ENCODE measurements at places on chromosomes 7 and 10.

GRCh38 chr7:16993543-16993942 lies 111.8 kb upstream of the AGR3 start:
- DNase-seq, result no peak

- no peak for DNase-seq
These were observed 69.8 kb upstream of the GSDME start for GRCh38 chr7:24827027-24827426.

DNA sequence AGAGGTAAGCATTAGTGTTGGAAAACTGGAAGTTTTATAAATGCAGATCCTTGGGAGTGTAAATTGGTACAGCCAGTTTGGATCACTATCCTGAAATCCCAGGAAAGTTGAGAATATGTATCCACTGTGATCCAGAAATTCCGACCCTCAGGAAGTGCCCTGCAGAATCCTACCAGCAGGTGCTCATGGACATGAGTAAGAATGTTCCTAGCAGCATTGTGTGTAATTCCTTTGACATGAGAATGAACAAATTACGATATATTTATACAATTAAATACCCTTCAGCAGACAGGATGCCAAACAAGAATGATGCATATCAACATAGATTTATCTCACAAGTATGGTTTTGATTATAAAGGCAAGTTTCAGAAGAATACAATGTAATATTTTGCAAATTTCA lies 181.6 kb downstream of the XPNPEP1 start:
- no peak for DNase-seq

- no peak for DNase-seq
These were observed 25.2 kb upstream of the ITPRID1 start for GRCh38 chr7:31488562-31489203.

- no peak for DNase-seq
These were observed 30.9 kb downstream of the CDK1 start for GRCh38 chr10:60809157-60809556.

DNA sequence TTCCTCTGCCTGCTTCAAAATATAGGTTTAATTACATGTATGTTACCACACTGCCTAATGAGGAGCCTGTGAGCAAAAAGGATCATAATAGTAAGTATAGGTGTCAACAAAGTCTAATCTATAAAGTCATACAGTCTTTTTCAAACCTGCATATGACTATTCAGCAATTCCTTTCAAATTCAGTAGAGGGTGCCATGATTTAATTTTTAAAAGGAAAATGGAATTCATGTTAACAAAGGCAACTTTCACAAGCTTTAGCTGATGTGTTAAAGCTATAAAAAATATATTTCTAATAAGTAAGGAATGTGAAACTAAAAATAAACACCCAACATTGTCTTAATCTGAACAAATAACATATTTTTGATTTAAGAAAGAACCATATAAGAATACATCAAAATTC lies 52.1 kb downstream of the MPP7 start:
- no peak for DNase-seq

DNA sequence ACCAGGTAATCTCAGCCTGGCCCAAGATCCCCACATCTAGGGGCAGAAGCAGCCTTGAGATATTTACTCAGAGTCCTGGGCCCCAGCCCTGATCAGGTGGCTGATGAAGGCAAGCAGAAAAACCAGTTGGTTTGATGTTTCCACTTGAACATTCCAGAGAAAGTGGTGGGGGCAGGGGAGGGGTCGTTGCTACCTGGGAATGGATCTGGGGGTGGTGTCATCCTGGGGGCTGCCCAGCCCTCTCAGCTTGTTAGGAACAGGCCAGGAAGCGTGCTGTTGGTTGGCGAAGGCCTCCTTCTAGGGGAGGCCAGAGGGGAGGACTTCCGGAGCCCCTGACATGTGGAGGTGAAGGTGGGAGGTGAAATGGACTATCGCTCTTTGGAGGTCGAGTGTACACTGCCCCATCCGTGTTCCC lies 3.7 kb upstream of the ABHD11 start:
- no peak for DNase-seq

DNA sequence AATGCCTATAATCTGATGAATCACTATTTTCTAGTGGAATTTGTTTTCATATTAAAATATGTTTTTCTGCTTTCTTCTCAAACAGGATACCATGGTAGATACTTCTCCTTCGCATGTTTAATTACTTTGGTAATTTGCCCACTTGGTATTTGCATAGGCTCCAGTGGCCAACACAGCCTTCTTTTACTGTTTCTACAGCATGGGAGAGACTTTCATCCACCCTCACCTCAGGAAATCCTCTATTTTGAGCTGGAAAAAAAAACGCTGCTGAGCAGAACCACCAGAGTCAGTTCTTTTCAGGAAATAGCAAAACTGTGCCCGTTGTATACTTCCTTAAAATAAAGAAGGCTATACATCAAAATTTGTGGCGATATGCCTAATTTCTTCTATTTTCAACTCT lies 213.3 kb downstream of the MDFIC start:
- DNase-seq, result no peak

GRCh38 chr10:118955951-118956801 lies 73.3 kb upstream of the NANOS1 start:
- no peak for DNase-seq

DNA sequence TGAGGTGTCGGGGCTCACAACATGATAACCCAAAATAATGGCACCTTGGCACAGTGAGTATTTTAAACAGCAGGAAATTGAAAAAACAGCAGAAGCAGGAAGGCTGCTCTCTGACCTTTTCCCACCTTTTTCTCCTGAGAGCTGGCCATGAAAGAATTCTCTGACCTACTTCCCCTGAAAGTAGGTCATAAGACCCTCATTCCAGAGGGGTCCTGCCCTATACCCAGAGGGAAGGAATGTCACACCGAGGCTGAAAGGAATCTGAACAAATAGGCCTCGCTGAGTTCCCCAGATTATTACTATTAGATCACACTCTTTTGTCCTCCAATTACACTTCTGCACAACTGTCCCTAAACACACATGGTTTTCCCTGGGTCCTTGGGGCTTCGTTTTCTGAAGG lies 18.8 kb downstream of the CPVL start:
- no peak for DNase-seq

- DNase-seq, result no peak
These were observed 580.1 kb upstream of the AUTS2 start for GRCh38 chr7:69018200-69018599.

DNA sequence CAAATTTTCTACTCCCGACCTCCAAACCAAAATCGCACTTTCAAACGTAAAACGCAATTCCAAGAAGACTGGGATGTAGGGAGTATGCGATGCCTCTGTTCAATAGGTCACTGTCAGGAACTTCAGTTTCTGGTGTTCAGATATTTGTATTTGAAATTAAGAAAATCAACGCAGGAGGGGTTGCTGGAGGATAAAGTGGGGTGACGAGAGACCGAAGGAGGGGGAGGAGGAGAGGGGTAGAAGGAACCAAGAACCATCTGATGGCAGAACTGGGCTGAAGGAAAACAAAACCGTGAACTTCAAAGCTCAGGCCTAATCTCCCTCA lies 293.8 kb upstream of the NFE2L3 start:
- no peak for DNase-seq

- DNase-seq, result no peak
These were observed at the start of gene BMPR1A for GRCh38 chr10:86756511-86757112. TSS of gene BMPR1A (plus strand) at chr10:86756619. CDS start at chr10:86876019, 119,400 bp downstream.

DNA sequence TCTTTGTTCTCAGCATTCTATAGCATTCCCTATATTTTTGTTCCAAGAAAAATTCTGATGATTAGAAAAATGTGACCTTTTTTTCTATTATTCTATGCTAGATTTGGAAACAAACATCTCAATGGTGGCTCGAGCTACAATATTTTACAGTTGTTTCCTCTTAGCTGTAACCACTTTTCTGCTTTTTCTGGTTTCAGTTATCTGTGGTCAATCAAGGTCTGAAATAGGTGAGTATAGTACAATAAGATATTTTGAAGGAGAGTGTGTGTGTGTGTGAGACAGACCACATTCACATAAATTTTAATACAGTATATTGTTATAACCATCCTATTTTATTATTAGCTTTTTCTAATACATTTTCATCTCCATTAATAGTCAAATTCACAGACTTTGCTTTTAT lies 564.5 kb upstream of the GHITM start:
- DNase-seq, result no peak

DNA sequence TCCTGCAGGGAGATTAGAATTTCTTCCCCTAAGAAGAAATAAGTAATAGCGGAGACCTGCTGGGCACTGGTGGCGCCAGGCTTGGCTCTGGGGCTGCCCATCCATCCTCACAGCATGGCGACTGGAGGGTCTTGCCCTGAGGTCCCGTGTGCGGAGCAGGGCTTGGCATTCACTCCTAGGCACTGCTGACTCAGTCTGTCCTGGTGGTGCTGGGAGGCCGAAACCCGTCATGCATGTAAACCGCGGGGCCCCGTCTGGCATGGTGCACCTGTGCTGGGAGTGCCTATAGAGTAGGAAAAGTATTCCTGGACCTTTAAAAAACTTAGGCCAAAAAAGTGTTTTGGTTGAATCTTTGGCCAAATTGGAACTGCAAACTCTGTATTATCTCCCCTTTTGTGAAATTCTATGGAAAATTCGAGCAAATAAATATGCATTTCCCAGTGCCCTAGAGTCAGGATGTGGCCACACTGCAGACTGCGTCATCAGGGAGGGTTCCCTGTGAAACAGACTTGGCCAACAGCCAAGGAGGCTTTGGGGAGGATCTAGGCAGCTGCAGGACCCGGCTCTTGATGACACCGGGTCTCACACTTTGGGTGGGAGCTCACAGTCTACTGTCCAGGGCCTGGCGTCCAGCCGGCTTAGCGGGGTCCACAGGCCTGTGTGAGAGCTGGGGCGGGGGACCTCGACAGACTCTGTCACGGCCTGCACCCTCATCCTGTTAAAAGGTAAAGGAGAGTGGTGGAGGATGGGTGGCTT lies 122.3 kb downstream of the VIPR2 start:
- no peak for DNase-seq

DNA sequence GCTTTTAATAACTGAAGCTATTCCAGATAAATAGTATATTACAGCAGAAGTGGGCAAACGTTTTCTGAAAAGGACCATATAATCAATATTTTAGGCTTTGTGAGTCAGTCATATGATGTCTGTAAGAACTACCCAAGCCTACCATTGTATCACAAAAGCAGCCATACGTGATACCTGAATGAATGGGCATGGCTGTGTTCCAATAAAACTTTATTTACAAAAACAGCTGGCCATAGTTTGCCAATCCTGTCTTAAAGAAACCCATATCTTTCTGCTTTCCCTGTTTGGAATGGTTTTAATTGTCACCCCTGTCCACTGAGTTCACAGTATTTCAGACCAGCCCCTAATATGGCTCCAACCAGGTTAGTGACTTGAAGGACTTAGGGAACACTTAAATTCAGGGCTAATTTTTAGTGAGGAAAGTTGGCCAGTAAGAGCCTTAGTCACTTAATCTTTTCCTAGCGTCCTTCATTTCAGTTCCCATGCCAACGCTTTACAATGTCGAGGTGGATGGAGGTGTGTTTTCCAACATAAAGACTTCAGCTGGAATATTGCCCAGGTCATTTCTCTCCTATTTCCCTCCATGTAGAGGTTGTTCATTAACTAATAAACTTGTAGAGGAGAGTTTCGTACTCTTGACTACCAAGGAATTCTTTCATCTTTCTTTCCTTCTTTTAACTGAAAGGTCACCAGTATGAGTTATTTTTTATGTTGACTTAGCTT lies 184.5 kb downstream of the TRIL start:
- no peak for DNase-seq

GRCh38 chr10:45376371-45376801 lies 2.4 kb downstream of the ALOX5 start:
- no peak for DNase-seq

GRCh38 chr10:25682203-25682851 lies 251.7 kb upstream of the MYO3A start:
- no peak for DNase-seq

Data from T-helper 2 cell (primary cell).